Stimulated activated CD4-positive, alpha-beta T cell treated with anti-CD3 and anti-CD28 coated beads, Interleukin-1b, Interleukin-23, amount 100 ng/mL, for 24 hours (primary cell): ENCODE measurements at places on chromosomes 3 and 15.
A peak's percentile ranks its signal among the peaks of the same experiment; 100 is the strongest.

- no peak for DNase-seq
Observed at GRCh38 chr3:47409688-47410416, 29.0 kb downstream of the PTPN23 start.

GRCh38 chr15:33398555-33398954, 87.8 kb downstream of the RYR3 start:
- DNase-seq: no peak

DNA sequence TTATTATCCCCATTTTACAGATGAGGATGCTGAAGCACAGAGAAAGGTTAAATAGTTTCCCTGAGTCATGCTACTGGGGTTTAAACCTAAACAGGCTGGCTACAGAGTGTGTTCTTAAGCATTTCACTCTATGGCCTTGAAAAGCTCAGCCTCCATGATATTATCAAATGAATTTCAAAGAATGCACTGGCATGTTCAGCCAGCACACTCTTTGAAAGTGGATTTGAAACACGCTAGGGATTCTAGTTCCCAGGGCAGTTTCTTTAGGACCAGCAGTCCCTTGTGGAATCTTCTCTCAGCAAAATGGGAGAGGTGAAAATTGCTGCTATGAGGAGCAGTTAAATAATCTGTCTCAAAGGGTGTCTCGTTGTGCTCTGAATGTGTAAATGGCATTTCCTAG, 213.3 kb downstream of the EPHB1 start:
- no peak for DNase-seq

DNA sequence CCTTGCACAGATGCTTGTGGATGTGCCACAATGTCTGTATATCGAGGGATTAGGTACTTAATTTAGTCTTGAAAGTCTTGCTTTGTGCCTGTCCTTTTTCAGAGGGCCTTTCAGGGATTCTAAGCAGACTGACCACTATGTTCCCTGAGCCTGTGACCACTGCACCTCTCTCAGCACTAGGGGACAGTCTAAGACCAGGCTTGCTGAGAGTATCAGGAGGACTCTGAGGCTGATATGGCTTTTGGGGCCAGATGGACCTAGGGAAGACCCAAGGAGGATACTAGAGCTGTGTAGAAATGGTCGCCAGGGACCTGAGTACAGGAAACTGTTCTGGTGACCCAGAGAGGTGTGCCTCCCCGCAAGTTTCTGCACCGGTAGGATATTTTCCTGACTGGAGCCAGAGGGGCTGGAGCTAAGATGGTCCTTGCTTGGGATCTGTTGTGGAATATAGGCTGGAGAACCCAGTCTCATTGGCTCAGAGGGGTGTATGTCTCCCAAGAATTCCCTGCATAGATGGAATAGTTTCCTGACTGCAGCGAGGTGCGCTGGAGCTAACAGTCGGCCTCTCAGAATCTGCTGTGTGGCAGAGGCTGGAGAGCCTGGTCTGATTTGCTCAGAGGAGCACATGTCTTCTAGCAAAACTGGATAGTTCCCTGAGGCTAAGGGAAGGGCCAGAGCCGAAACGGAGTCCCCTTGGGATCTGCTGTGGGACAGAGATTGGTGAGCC, 213.2 kb upstream of the DCBLD2 start:
- DNase-seq: no peak

GRCh38 chr15:68272721-68273271, 4.7 kb upstream of the FEM1B start:
- no peak for DNase-seq

- DNase-seq: no peak
Observed at GRCh38 chr3:138472141-138472825, 37.9 kb downstream of the ESYT3 start.

GRCh38 chr15:83435782-83436181, 11.4 kb upstream of the SH3GL3 start:
- no peak for DNase-seq

DNA sequence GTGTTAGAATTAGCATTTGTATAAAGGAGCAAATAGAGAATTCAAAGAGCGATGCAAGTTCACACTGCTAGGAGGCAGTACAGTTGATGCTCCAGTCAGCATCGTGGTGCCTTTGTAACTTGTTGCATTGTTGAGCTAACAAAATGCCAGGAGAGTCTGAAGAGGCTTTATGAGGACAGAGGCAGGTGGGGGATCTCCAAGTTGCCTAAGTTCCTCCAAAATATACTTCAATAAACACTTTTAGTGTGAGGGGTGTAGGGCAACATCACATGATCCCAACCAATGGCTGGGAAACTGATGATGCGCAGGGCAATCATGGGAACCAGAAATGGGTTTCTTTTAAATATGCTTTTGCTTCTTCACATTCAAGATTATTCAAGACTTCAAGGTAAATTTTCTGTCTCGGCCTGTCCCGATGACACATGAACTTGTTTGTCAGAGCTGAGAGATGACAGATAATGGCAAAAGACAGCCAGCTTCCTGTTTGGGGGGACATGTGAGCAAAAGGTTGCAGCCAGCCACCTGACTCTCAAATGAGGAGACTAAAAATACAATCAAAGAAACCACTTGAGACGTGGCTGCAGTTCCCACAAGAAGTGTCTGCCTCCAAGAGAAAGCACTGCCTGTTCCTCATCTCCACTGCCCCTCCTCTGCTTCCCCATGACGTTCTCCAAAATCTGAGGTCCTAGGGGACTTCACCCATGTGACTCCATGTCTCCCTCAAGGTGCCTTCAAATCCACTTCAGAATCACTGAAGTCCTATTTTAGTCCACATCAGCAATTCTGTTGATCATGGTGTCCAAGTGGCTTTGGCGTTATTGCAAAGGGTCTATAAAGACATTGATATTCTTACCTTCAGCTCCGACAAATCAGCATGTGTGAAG, 39.3 kb downstream of the KLHL6 start:
- DNase-seq: peak; percentile 9

GRCh38 chr3:158747417-158747816, 15.2 kb upstream of the RARRES1 start:
- no peak for DNase-seq
